ENCODE measurements at places on chromosomes 5 and 9.

GRCh38 chr9:21597284-21597683, 115.2 kb upstream of the IFNE start:
- no peak for DNase-seq

GRCh38 chr9:14434158-14434504, 120.2 kb upstream of the NFIB start:
- no peak for DNase-seq

GRCh38 chr9:132857616-132858342, 20.3 kb downstream of the AK8 start:
- no peak for DNase-seq

DNA sequence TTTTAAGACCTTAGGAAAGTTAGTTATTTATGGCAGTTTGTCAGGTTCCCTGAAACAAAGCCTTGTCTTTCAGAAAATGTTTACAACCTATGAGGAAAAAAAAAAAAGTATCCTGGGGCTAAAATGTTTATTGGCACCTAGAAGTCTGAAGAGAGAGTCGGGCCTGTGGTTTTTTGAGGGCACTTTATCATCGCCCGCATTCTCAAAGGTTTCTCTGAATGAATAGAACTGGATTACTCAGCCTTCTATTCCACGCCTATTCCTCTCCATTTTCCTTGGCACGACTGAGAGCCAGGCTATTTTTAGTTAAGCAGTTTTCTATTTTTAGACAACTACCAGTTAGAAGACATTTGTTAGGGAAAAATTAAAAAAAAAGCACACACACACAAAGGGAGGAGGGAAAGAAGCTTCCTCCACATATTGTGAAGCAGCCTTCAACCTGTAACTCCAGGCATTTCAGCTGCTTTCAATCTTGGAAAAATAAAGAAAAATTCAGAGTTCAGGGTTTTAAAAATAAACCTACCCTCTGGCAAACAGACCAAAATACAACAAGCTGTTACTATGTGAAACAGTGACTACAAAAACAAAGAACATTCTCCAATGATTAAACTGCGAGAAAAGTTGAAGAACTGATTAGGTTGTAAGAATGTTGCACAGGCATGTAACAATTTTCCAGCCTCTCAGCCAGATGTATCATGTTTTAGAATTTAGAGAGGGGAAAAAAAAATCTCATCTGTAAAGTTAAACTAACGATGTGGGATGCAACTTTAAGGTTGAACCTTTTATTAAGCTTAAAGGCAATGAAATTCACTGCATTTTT, 97.0 kb downstream of the MEF2C start:
- peak; percentile 63 for DNase-seq

GRCh38 chr9:104970271-104970987, 42.5 kb upstream of the ABCA1 start:
- DNase-seq = no peak

GRCh38 chr9:135950135-135950682, 11.0 kb downstream of the UBAC1 start:
- DNase-seq = no peak

GRCh38 chr5:139636975-139637408, 11.2 kb upstream of the CXXC5 start:
- DNase-seq = no peak

GRCh38 chr5:159971514-159971913, 37.4 kb upstream of the TTC1 start:
- DNase-seq = no peak

GRCh38 chr5:80569961-80570786, at the start of gene ANKRD34B:
ANKRD34B (minus strand) TSS chr5:80570280; CDS start chr5:80560019, 10,261 bp downstream.
- DNase-seq = peak; percentile 21

GRCh38 chr5:4053136-4053535, 457.5 kb downstream of the IRX1 start:
- DNase-seq = no peak

GRCh38 chr5:56154732-56155484, 78.2 kb downstream of the ANKRD55 start:
- no peak for DNase-seq

DNA sequence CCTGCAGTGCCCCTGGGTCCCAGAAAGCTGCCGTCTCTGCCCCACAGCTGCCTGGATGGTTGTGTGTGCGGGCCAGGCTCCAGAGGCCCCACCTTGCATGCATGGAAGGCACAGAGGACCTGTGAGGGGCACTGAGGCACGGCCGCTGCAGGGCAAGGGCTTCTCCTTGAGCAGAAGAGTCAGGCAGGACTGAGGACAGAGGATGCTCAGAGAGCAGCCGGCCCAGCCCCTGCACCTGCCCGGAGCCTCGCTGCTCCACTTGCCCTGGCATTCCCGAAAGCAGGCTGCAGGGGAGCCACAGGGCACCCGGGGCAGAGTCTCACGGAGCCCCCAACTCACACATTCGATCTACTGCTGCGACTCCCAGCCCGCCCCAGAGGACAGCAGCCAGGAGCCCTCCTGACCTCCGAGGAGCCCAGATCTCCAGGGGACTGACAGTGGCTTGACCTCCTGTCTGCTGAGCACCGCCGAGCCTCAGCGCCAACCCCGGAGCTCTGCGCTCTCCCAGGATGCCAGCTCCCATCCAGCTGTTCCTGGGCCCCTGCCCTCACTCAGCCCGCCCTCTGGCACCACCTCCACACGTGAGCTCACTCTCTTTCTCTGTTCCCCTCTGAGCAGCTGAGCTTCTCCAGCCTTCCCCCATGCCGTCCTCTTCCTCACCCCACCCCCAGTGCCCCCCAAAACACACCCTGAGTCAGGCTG, 95.0 kb downstream of the KCNT1 start:
- DNase-seq = no peak

DNA sequence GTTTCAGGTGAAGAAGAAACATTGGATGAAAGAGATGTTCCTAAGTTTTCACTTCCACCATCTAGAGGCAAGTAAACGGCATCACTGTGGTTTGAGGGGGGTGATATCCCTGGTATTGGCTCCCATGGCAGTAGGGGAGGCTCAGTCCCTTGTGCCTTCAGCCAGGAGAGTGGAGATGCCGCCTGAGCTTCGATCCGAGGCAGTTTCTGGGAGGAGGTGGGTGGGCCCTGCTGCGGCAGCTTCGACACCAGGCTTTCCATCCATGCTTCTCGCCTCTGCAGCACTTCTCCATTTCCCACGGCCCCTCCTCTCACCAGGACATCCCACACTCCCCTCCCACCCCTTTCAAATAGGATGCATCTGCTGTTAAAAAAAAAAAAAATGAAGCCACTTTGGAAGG, 258.3 kb downstream of the GADD45G start:
- no peak for DNase-seq

- DNase-seq = no peak
Observed at GRCh38 chr5:67235399-67236110, 39.0 kb upstream of the CD180 start.

GRCh38 chr9:123851851-123852250, 78.1 kb downstream of the DENND1A start:
- DNase-seq = no peak

- no peak for DNase-seq
Observed at GRCh38 chr5:150642567-150642927, 2.1 kb downstream of the SYNPO start.

GRCh38 chr9:133516256-133516960, 8.4 kb downstream of the MYMK start:
- DNase-seq = no peak

- DNase-seq = no peak
Observed at GRCh38 chr5:115962565-115963402, 509 bp downstream of the LVRN start.

GRCh38 chr5:136205941-136206340, 13.0 kb upstream of the SMIM32 start:
- DNase-seq = no peak

DNA sequence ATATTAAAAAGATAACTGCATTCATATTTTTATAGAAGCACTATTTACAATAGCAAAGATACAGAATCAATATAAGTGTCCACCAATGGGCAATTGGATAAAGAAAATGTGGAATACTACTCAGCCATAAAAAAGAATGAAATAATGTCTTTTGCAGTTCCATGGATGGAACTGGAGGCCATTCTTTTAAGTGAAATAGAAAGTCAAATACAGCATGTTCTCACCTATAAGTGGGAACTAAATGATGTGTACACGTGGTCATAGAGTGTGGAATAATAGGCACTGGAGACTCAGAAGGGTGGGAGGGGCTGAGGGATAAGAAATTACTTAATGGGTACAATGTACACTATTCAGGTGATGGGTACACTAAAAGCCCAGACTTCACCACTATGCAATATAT, 53.2 kb downstream of the DENND1A start:
- DNase-seq = no peak

DNA sequence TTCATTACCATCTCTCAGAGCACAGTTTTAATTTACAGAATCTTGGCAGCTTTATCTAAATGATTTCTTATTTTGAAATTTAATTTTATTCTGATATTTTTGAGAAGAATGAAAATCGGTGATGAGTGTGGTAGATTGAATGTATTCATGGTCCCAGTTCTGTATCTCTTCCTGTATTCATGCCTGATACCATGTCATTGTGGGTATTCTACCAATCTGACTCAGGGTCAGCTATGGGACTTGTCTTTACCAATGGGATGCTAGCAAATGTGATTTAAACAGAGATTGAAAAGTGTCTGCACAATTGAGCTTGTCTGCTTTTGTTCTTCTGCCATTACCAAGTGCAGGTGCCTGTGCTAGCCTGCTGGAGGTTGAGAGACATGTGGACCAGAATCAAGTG, 17.8 kb upstream of the ZNF618 start:
- DNase-seq = no peak

DNA sequence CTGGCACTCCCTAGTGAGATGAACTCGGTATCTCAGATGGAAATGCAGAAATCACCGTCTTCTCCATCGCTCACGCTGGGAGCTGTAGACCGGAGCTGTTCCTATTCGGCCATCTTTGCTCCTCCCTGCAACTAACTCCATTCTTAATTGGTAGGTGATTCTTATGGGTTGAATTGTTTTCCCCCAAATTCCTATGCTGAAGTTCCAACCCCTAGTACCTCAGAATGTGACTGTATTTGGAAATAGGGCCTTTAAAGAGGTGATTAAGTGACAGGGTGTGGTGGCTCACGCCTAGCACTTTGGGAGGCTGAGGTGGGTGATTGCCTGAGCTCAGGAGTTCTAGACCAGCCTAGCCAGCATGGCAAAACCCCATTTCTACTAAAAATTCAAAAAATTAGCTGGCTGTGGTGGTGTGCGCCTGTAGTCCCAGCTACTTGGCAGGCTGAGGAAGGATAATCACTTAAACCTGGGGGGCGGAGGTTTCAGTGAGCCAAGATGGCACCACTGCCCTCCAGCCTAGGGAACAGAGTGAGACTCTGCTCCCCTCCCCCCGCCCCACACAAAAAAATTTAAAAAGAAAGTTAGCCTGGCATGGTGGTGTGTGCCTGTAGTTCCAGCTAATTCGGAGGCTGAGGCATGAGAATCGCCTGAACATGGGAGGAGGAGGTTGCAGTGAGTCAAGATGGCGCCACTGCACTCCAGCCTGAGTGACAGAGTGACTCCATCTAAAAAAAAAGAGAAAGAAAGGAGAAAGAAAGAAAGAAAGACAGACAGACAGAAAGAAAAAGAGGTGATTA, 25.2 kb upstream of the FOCAD start:
- DNase-seq = no peak

- DNase-seq = no peak
Observed at GRCh38 chr9:96435345-96435744, 14.6 kb upstream of the HABP4 start.

DNA sequence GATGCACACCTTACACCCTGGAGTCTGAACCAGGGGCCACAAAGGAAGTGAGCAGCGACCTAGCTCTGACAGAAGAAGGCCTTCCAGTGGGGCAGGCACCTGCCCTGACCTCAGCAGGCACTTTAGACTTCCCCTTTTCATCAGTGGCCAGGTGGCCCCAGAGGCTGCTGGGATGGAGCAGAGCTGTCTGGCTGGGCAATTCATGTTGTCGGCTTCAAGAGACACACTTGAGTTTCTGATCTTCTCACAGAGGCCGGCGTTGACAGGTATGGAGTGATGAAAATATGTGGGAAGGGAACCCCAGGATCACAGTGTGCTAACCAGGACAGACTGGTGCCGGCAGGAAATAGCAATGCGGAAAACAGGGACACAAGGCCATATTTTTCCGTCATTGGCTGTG, 375.5 kb downstream of the CTNND2 start:
- no peak for DNase-seq

DNA sequence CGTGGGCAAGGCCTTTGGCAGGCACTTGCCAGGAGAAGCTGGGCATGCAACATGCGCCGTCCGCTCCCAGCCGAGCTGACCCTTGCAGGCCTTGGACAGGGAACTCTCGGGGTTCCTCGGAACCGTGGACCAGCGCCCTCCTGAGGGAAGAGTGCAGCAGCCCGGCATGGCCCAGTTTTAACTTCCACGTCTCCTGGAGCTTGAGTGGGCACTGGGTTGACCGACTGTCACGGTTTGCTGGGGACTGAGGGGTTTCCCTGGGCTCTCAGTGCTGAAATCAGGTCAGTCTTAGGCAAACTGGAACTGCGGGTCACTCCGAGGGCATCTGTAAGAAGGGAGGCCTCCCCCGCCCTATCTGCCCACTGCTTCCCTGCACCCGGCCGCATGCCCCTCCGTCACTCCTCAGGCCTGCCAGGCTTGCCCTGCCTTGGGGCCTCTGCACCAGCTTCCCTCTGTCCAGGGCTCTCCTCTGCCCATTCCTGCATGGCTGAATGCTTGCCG, 87.0 kb upstream of the PHYKPL start:
- no peak for DNase-seq

GRCh38 chr5:131109540-131110255, 55.4 kb downstream of the HINT1 start:
- DNase-seq = peak; percentile 64

DNA sequence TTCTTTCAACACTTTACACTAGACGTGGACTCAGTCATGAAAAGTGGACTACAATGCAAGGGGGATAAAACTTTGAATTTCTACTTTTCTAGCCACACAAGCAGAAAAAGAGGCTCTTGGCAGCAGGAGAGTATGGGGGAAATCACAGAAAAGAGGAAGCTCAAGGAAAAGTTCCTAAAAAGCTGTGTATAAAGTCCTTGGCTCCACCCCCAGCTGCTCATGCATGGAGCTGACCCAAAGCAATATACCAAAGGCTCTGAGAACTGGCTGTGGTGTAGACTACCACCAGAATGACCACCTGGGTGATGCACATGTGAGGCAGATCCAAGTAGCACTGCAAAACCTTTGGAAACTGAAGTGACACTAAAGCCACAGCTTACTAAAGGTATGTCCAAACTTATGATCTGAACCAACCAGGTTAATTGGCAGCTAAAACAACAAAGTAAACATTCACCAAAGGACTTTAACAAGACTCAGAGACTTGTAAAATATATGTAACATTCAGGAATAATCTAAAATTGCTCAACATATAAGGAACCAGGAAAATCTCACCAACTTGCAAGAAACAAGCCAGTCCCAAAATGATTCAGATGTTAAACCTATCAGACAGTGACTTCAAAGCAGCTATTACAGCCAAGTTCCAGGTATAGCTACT, 55.5 kb upstream of the RASGRF2 start:
- DNase-seq = no peak

DNA sequence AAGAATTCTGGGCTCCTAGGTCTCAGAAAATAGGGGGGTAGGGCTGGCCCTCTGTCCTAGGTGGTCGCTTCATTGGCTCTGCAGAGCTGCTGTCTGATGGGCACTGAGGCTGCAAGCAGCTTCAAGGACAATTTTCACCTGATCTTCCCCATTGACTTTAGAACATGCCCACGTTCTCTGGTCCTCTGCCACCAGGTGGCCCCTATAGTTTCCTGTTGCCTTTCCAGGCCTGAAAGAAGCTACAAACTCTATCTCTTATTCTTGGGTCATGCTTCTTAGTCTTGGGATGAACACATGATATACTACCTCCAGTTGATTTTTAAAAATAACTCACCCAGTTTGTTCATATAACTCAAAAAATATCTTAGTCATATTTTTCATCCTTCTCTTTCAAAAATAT, 26.3 kb downstream of the SPZ1 start:
- DNase-seq = peak; percentile 7
